ENCODE measurements at places on chromosomes 4 and X.

DNA sequence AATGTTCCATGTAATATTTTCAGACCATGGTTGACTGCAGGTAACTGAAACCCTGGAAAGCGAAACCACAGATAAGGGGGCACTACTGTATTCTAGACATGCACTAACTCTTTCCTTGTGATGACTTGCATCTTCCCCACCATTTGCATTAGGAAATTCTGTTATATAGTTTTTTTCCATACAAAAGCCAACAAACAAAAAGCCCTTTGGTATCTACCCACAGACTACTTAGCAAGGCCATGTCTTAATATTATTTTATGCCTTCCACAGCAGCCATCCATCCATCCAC, 23.5 kb downstream of the OCIAD1 start:
- DNase-seq, result no peak

DNA sequence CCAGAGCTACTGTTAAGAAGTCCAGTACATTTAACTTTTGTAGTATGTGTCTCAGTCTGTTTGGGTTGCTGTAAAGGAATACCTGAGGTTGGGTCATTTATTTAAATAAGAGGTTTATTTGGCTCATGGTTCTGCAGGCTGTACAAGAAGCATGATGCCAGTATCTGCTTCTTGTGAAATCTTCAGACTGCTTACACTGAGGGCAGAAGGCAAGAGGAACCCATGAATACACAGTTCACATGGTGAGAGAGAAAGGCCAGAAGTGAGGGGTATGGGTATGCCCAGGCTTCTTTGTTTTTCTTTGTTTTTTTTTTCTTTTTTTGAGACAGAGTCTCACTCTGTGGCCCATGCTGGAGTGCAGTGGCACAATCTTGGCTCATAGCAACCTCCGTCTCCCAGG, 6.0 kb upstream of the CISD2 start:
- no peak for DNase-seq

DNA sequence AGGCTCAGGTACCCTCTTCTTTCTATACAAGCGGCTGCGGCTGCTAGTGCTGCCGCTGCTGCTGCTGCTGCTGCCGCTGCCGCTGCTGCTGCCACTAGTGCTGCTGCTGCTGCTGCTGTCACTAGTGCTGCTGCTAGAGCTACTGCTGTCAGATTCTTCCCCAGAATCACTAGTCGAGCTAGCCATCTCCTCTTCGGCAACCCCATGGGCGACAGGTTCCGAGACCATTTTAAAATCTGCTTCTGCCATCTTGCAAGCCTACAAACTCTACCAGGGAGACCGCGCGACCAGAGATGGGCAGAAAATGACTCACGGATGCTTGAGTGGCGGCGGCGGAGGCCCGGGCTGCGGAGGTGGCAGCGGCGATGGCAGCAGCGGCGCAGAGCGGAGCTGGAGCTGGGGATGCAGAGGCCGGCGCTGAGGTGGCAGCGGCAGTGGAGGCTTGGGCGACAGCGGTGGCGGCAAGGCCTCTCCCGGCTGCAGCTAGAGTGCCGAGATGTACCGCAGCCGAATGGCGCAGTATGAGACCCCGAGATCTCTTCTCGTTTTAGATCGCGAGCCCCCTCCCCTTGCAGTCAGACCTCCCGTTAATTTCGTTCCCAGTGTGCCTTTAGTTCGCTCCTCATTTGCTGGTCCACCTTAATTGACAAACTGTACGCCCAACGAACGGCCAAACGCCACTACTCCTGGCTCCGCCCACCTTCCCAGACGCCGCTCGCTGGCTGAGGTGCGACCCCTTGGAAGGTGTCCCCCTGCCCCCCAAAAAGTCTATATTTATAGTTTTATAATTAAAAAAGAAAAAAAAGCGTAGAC, at the start of gene NAP1L3:
TSS of gene NAP1L3 (minus strand) at position 523 of the 813 bp plus-strand sequence. CDS start at position 249, 274 bp downstream.
- no peak for DNase-seq

DNA sequence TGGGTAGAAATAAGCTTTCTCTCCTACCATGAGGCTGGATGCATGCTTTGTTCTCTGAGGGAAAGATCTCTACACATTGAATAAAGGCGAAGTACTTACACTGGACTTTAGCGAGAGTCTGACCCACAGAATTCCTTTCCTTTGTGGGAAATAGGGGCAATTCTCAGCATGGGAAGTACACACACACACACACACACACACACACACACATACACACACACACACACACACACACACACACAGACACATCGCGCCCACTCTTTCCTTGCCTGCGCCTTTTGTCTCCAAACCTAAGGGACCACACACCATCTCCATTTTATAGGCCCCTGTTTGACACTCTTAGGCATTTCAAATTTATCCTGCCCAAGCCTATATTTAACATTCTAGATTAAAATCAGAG, 83.8 kb downstream of the LUZP4 start:
- no peak for DNase-seq

- no peak for DNase-seq
Measured at GRCh38 chr4:151143162-151143561, 43.7 kb downstream of the RPS3A start.

- DNase-seq, result no peak
Measured at GRCh38 chrX:97021680-97022079, 138.0 kb downstream of the RPA4 start.

DNA sequence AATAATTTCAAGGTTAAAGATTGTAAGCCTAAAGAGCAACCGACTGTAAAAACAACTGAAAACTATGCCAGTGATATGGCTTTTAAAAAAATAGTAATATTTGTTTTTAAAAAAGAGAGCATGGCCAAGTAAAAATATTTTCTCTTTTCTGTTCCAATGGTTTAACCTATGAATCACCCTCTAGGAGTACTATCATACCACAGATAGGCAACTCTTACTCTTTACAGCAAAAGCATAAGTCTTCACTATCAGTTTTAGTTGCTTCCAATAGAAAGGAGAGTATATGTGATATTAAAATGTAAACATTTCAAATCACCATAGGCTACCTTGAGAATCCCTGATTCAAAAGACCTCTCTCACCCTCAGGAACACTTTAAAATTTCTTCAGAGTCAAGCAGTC, 102.6 kb downstream of the AMELX start:
- DNase-seq, result no peak

- no peak for DNase-seq
Measured at GRCh38 chr4:99572527-99573240, 1.9 kb upstream of the MTTP start.

DNA sequence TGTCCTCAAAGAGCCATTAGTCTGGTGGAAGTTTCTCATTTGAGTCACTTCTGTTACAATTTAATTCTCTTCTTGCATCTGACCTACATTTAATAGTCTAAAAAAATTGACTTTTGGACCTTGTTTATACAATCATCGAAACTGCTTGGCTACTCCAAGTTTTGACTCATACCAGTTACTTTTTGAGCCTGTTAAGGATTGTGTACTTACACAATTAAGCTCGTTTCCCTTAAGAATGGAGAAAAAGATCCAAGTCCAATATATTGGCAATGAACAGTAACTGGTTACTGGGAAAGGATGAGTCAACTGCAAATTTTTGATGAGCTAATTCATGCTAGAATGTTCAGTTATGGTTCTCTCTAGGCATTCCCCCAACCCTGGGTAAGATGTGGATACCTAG, 58.2 kb downstream of the DCX start:
- DNase-seq, result no peak

DNA sequence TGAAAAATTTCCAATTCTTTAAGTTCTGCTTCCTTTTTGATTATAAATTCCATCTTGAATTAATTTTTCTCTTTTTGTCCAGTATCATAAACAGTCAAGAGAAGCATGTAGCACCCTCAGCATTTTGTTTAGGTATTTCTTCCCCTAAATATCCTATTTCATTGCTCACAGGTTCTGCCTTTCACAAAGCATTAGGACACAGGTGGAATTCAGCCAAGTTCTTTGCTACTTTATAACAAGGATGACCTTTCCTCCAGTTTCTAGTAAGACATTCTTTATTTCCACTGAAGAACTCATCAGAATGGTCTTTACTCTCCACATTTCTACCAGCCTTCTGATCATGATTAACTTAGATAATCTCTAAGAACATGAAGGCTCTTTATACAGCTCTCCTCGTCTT, 7.4 kb downstream of the SLC9B1 start:
- no peak for DNase-seq

DNA sequence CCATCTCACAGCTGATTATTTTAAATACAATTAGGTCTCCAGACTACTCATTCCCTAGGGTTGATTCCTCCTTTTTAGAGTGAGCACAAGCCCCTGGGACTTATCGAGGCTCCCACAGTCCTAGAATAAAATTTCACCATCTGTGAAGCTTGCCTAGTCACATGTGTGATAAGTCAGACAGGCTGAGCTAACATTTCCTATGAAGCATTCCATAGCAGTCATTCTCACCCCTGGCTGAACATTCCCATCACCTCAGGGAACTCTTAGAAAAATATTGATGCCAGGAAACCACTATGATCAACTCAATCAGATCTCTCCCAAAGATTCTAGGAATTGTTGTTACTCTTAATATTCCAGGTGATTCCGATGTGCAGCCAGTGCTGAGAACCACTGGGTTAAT, 37.7 kb downstream of the ARHGEF9 start:
- no peak for DNase-seq

DNA sequence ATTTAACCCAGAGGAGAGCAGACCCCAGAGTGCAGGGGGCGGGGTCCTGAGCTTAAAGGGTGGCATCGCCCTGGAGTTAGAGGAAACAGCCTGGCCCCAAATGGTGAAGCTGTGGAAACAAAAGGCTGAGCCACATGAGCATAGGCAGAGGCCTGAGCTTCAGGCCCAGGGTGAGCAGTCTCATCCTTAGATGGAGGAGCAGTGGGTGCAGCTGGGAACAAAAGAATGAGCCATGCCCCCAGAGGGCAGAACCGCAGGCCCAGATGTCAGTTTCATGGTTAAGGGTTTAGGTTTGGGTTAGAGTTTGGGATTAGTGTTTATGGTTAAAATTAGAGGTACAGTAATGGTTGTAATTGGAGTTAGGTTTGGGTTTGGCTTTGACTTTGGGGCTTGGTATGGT, 44.4 kb upstream of the IL9R start:
- no peak for DNase-seq

DNA sequence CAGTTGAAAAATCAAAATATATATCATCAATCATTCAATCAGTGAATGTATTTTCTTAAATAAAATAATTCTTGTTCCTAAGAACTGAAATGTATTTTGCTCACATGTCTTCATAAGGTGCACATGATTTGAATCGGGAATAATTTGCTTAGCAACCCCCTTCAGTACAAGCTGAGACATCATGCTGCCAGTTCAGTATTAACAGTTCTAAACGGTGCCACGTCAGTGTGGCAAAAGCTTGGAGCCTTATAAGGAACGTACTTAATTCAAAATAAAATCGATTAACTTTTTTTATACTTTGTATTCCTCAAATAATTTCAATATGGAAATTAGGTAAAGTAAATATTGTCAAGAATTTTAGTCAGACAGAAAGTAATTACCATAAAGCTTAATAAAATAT, 287.9 kb downstream of the CCSER1 start:
- DNase-seq, result no peak

GRCh38 chrX:139158256-139158655, 372.3 kb upstream of the F9 start:
- no peak for DNase-seq

- no peak for DNase-seq
Measured at GRCh38 chrX:153474266-153474665, 3.9 kb upstream of the HAUS7 start.

GRCh38 chr4:138184886-138185285, 57.3 kb downstream of the SLC7A11 start:
- DNase-seq, result no peak

GRCh38 chr4:1333256-1333655, 13.8 kb upstream of the UVSSA start:
- DNase-seq, result no peak

- DNase-seq, result no peak
Measured at GRCh38 chr4:5084911-5085475, 33.7 kb downstream of the STK32B start.

- DNase-seq, result no peak
Measured at GRCh38 chrX:109936114-109936513, 66.8 kb upstream of the TMEM164 start.

DNA sequence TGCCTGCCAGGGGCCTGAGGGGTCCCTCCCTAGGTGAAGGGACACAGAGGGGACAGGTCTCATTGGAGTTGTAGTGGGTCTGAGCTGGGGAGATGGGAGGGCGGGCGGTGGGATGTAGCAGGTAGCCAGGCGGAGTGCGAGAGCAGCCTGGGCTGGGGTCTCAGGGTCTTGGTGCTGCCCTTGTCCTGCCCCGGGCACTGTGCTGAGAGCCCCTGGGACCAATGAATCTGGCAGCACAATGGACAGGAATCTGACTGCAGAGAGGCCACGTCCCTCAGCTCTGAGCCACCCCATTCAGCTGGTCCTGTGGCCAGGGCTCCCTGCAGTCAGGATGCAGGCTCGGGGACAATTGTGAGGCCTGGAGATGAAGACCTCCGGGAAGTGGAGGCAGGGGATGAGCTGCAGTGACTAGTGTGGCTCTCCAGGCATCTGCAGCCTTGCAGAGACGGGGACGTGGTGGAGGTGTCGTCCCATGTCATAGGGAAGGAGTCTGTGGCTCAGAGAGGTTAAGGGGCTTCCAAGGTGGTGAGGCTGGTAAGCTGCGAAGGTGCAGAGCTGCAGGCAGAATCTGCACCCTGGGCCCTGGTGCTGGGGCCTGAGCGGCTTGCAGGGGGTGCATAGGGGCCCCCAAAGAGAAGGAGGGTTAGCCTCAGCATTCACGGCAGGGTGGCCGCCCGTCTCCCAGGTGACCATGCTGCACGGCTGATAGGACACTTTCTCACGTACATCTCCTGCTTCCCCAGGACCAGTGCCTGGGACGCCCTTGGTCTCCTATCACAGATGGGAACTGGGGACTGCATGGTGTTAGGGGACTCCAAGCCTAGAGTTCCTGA, 20.6 kb downstream of the NSG1 start:
- no peak for DNase-seq

DNA sequence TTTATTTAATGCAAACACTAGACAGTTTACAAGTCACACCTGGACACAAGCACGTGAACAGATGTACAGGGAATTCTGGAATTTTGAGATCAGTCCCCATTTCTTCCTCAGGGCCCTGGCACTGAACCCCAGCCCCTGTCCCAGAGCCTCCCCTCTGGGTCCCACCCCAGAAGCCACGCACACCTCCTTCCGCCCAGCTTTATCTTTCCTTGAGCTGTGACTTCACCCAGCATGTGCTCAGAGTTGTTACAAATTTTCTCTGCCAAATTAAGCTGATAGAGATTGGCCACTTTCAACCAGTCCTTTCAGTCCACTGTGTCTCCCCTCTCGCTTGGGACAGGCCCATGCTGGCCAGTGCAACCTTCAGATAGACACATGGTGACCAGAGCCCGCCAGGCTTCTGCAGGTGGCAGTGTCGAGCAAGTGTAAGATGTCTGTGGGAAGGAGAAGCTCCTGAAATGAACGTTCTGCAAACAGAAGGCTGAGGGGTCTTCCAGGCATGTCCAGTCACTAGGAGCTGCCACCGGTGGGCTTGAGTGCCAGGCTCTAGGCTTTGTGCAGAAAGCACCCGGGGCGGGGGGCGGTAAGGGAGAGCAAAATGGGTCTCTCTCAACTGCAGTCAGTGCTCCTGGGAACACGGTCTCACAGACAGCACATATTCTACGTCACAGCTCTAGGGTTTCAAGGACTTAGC, 73.3 kb downstream of the MTMR1 start:
- DNase-seq, result no peak

- no peak for DNase-seq
Measured at GRCh38 chr4:17082186-17082585, 183.7 kb upstream of the LDB2 start.
